ENCODE measurements at places on chromosomes 4 and X. TPM values are rescaled to one million over a fixed set of nuclear protein-coding genes. Genes with fewer than 3 reads are reported as not detected.

DNA sequence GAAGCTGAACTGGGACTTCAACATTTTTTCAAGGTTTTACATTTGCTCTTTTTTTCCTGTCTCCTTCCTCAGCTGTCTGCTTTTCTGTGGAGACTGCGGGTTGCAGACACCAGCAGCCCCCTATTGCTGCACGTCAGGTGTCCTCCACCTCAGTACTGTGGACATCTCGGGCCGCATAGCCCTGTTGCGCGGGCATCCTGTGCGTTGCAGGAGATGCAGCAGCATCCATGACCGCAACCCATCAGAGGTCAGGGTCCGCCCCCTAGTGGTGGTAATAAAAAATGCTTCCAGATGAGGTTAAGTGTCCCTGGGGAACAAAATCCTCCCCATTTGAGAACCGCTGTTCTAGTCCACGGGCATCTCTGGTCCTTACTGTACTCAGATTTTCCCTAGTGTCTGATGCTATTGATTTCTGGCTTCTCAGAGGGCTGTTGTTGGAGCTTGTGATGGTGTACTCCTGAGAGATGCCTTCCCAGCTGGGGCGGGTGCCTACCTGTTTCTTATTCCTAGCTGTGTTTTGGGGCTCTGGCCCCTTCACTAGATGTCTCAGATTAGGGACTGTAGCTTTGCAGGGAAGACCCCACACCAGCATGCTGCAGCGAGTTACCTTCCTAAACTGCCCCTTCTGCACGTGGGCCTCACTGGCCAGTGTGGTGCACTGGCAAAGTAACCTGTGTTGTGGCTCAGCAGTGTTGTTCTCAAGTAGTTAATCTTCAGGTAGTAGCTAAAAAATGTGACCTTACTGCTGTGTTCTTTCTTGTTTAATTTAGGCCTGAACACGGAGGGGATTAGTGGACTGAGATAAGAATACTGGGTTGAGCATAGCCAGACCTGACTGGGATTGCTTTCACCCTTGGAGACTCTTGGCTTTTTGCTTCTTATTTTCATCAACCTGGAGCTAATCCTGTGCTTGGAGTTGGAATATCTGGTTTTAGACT lies 28.2 kb downstream of the NSD2 start:
- DNase-seq: peak; percentile 87

DNA sequence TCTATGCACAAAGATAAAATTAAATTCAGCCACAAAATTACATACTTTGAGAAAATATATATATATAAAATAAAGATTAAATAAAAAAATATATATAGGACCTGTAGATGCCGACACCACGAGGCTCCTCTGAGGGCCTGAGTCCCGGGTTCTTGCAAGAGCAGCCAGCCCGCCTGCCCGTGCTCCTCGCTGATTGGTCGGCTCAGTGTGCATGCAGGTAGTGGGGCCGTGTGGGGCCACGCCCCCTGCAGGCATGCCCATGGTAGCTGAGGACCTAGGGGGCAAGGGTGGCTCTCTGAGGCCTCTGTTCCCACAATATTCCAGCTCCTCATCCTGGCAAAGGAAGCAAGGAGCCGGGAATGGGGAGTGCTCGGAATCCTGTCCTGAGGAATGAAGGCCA lies 80.5 kb upstream of the AMELX start:
- DNase-seq: no peak

GRCh38 chr4:44231006-44231405 lies 217.6 kb downstream of the KCTD8 start:
- DNase-seq: no peak

GRCh38 chr4:38111024-38111423 lies 150.8 kb downstream of the PTTG2 start:
- no peak for DNase-seq

The DCAF4L1 gene
- total RNA-seq: 0.25 TPM
